Hepatocyte (in vitro differentiated cells): ENCODE measurements at places on chromosomes 6 and 20. TPM values are rescaled to one million over a fixed set of nuclear protein-coding genes. Genes with fewer than 3 reads are reported as not detected.

DNA sequence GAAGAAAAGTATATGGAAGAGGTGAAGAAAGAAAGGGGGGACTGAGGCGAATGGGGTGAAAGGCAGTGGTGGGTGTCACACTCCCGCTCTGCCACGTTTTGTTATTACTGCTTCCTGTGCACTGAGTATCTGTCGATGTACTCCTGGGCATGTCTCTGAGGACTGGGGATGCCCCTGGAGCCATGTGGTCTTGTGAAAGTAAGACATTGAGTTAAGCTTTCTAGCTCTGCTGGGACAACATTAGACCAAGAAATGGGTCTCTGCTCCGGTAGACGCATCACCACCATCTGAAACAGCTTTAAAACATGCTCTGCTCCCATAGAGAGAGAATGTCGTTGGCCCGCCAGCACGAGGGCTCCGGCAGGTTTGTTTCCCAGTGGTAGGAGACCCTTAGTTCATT, 40.0 kb downstream of the IRF4 start:
- DNase-seq: no peak

DNA sequence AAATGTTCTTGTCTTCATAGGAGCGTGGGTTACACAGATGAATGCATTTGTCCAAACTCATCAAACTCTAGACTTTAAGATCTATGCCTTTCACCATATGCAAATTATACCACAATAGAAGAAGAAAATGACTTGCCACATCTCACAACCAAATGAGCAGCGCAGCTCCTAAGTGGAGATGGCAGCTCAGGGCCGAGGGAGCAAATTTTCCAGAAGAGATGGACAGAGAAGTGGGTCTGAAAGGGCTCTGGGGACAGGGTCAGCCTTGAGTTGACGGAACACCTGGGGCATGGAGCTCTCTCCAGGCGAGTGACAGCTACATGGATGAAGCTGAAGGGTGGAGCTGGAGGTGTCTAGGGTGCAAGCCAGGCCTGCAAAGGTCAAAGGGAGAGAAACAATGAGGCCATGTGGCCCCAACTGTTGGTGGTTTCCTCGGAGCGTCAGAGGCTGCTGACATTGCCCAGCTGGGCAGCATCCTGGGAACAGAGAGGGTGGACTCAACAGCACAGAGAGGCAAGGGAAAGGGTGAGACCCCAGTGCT, 228.3 kb downstream of the NRN1 start:
- DNase-seq: no peak

GRCh38 chr6:142329486-142330113, 27.8 kb downstream of the ADGRG6 start:
- no peak for DNase-seq

The SLC22A2 gene
- total RNA-seq: 0.43 and 1.2 TPM in 2 replicates

DNA sequence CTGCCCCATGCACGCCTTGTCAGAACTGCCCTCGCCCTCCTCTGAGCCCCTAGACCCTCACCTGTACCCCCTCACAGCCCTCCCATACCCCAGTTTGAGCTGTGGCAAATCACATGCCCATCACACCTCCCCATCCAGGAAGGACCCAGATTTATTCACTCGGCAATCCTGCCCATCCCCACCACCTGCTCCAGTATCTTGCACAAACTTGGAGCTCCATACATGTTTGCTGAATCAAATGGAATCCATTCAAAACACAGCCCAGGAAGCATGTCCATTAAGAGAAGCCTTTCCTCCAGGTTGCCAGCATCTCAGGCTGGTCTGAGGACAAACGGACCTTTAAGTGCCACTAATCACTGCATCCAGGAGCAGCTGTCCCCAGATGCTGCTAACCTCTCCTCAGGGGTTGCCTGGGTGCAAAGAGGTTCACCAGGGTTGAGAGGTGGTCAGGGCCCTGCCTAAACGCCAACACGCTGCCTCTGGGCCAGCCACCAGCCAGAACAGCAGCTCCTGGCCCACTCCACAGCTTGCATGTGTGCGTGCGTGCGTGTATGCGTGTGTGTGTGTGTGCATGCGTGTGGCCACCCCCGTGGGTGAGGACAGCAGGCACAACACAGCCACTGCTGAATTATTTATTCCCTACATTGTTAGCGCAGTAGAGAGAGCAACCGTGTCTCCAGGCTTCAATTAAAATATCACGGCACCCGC, 31.0 kb downstream of the GRM4 start:
- DNase-seq: no peak

The TNF gene
- 0.63 TPM in 1 of 2 replicates, not detected in the other for total RNA-seq

The KCNQ2 gene
- 2.9 and 3.5 TPM in 2 replicates for total RNA-seq

The PRRT1 gene
- 0.10 TPM in 1 of 2 replicates, not detected in the other for total RNA-seq

GRCh38 chr20:62133864-62134263, 9.3 kb downstream of the PSMA7 start:
- DNase-seq: no peak
